Muscle of leg (tissue), 16 donors: ENCODE measurements at places on chromosomes 16 and 17.

DNA sequence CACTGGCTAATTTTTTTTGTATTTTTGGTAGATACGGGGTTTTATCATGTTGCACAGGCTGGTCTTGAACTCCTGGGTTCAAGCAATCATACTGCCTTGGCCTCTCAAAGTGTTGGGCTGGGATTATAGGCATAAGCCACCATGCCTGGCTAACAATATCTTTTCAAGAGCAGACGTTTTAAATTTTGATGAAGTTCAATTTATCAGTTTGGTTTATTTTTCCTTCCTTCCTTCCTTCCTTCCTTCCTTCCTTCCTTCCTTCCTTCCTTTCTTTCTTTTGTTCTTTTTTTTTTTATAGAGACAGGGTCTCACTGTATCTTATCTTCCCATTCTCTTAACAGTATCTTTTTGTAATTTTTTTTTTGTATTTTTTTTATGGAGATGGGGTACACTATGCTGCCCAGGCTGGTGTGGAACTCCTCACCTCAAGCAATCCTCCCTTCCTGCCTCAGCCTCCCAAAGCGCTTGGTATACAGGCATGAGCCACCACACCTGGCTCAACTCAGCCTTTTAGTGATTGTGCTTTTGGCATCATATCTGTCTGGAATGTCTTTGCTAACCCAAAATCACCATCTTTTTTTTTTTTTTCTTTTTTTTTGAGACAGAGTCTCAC, 13.6 kb upstream of the GIP start:
- DNase-seq, result no peak

- no peak for DNase-seq
These were observed 374.8 kb downstream of the SLC39A11 start for GRCh38 chr17:72717676-72718075.

- no peak for DNase-seq
These were observed 11.8 kb upstream of the CDC42EP4 start for GRCh38 chr17:73323409-73324159.

- DNase-seq, result peak; percentile 85
These were observed 175.7 kb upstream of the GSE1 start for GRCh38 chr16:85437166-85438052.
